ENCODE measurements at places on chromosomes 7 and 10.

DNA sequence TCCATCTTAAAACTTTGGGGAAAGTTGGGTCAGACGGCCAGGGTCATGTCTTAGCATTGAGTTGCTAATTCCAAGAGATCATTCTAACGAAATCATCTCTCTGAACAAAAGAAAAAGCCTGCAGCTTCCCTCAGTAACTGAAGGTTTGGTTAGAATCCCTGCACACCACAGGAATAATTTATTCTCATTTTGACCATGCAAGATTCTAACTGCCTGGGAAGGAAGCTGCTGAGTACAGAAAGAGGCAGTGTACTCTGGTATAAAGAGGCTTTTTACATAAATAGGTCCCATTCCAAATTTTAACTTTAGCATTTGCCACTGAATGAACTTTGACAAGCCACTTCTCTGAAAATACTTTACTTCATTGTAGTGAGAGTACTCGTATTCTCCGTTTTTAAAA is 76.9 kb upstream of the RSBN1L start:
- DNase-seq: no peak

DNA sequence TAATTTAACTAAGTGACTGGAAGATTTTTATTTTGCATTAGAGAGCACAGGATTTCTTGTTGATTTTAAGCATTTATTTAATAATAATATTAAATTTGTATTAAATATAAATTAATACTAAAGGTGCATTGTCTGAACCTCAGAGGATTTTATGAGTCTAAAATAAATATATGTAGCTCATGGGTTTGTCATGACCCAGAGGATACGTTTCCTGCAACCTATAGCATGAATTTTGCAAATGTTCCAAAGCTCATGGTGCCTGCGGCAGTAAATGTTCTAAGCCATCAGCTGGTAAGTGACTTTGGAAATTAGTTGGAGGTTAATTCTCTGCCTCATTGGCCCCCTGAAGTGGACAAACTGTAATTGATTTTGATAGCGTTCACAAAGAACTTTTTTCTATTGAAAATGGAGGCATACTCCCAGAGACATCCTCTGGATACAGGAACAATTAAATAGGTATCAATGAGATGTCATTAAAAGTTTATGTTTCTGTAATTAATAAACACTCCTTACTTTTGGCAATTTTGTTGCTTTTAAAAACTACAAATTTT is 397.4 kb downstream of the ANKRD7 start:
- DNase-seq: no peak

- no peak for DNase-seq
Measured at GRCh38 chr10:5311617-5312016, 53.1 kb upstream of the UCN3 start.

DNA sequence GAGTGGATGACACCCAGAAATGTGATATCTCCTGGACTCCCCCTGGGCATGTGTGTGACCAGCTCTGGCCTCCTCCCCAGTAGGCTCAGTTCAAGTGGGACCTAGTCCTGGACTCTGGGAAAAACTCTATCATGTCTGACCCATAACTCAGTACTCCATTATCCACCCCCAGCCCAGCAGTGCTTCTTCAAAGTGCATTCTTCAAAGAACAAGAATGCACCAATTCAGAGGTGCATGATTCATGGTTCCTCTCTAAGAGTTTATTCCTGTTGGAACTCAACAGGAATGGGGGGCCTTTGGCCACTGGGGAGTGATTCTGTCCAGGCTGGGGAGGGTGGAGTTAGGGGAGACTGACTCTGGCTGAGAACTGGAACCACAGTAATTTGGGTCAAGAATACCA is 173.6 kb upstream of the CXCL12 start:
- DNase-seq: no peak

DNA sequence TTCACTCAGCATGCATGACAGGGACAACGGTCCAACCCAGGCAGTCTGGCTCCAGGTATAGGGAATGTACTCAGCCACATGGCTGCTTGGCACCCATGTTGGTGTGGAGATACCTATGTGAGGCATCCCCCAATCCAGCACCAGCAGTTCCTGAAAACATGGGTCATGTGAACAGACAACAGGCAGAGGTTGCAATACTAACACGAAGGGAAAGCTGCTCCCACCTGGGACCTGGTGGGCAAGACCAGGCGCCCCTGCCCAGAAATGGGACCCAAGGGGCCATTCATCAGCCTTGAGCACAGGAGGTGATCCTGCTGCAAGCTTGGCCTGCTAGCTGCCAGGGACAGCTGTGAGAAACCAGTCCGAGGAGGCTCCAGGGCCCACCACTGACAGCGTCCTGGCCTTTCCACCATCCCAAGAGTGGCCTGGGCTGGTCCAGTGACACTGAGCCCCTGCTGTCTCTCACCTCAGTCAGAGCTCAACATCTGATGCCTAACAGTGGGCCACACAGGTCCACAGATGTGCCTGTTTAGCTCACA is 142.3 kb downstream of the ARHGAP22 start:
- no peak for DNase-seq

DNA sequence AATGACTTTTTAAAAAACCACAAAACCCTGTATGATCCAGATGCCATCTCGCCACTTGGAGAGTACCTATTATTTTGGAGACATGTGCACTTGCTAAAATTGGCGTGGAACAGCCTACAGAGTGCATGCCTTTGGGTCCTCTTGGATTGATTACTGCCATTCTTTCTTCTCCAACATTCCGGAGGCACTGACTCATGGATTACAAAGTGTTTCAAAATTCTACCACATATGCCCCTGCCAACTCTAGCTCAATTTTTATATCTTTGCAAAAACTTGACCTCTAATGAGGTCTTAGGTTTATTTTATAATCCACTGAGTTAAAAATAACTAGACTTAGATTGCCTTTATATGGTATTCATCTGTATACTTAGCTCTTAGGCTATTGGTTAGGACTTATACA is 55.8 kb upstream of the KIF5B start:
- peak; percentile 55 for DNase-seq

GRCh38 chr10:131312478-131312836 is 936 bp upstream of the TCERG1L start:
- DNase-seq: peak; percentile 63

GRCh38 chr10:65534771-65535170 is 1391.1 kb upstream of the LRRTM3 start:
- no peak for DNase-seq

- no peak for DNase-seq
Measured at GRCh38 chr10:5555021-5555510, 30.3 kb downstream of the CALML3 start.

GRCh38 chr7:8051998-8052397 is 83.4 kb downstream of the GLCCI1 start:
- no peak for DNase-seq

- no peak for DNase-seq
Measured at GRCh38 chr10:71966046-71967004, 2.1 kb downstream of the CHST3 start.

DNA sequence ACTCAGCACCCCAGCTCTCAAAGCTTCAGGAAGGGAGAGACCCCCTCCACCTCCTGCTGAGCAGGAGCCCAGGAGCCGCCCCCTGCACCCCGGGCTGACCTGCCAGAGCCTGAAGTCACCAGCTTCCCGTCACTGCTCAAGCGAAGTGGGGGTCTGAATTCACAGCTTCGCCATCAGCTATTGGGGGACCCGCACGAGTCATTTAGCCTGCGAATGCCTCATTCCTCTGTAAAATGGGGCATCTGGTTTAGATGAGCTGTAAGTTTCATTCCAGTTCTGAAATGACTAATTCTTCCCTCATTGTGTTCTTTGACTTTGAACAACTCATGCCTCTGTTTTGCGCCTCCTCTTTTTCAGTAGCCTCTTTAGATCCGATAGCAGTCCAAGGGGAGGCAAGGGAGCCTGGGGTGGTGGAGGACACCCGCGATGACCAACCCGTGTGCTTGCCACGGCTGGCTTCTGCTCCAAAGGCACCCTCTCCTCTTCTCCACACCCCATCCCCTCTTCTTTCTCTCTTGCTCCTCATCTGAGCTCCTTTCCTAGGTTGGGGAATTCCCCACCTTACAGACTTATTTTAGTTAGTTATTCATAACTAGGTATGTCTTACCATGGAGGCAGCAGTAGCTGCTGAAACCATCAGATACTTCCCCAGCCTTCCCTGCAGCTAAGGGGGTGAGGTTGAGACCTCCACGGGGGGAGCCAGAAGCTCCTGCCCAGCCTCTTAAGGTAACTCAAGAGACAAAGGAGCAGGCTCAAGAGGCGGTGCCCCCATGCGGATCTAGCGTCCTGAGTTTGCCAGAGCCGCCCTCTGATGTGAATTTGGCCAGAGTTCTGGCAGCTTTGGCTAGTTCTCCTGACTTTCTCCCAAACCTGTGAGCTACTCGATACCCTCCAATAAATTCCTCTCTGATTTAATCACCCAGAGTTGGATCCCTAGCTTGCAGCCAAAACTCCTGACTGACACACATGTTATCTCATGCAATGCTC is 47.7 kb downstream of the RBM17 start:
- DNase-seq: peak; percentile 29

DNA sequence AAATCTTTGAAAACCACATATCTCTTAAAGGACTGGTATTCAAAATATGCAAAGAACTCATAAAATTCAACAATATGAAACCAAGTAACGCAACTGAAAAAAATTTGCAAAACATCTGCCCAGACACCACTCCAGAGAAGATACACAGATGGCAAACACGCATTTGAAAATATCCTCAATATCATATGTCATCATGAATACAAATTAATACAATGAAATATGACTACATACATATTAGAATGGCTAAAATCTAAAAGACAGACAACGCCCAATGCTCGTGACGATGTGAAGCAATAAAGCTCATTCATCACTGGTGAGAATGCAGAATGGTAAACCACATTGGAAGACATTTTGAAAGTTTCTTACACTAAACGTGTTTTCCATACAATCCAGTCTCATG is 770.1 kb upstream of the CELF2 start:
- no peak for DNase-seq

DNA sequence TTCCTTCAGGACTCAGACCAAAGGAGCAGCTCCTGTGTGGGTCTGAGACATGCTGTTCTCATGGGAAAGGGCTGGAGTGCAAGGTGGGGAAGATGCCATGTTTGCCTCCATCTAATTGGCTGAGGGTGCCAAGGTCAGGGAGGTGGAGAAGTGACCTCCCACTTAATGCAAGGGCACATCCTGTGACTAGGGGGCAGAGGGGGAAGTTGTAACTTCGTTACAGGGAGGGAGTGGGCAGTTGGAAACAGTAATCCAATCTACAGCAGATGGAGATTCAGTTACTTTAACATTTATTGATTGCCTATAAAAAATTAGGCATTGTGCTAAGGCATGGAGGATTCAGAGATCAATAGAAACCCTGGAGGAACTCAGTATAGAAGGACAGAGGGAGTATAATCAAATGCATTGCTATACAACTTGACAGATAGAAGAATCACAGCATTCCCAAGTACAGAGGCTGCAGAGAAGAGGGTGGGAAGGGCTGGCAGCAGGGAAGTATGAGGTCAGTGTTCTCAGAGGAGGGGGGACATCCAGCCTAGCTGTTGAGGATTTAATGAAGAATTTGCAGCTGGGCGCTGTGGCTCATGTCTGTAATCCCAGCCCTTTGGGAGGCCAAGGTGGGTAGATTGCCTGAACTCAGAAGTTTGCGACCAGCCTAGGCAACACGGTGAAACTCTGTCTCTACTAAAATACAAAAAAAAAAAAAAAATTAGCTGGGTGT is 75.9 kb downstream of the CCNY start:
- DNase-seq: no peak

DNA sequence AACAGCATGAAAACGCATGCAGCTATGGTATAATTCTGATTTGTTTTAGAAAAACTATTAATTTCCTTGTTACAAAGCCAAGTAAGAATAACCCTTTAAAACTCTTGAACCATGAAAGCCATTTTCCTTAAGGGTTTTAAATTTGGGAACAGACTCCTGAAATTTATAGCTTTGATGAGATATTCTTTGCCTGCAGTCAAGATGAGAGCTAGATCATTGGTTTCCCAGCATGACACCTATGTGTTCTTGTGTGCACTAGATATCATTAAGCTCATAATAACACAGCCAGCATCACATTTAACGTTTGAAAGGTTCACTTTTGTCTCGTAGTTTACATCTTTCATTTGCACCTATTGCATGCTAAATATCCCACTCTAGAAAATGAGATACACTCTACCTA is 202.2 kb downstream of the PHF14 start:
- no peak for DNase-seq

GRCh38 chr10:28940158-28940888 is 263.0 kb downstream of the BAMBI start:
- no peak for DNase-seq

DNA sequence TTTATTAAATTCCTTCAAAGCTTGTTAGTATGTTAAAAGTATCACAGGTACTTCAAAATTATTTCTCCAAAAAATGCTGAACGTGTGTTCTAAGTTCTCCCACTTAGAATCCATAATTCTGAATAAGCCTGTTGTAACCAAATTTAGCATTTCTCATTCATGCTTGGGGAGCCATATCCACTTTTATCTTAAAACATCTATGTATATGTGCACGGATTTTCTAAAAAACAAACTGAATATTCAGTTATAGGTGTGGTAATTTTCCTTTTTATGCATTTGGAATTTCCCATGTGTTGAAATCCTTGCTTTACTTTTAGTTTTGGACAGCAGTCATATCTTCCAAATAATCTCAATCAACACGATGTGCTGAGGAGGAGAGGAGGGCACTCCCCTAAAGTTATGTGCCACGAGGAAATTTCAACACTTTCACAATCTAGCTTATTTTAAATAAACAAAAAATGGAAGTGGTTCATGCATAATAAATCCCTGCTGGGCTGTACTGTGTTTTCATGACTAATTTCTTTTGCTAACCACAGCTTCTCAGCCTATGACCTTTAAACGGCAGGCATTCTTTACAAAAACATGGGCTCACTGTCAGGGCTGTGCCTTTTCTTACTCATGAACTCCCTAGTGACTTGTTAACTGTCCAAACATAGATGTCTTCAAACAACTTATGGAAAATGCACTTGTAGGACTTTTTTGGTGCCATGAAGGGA is 380.3 kb upstream of the SEMA3C start:
- DNase-seq: peak; percentile 80

GRCh38 chr7:38070718-38071117 is 107.3 kb upstream of the STARD3NL start:
- DNase-seq: peak; percentile 89

DNA sequence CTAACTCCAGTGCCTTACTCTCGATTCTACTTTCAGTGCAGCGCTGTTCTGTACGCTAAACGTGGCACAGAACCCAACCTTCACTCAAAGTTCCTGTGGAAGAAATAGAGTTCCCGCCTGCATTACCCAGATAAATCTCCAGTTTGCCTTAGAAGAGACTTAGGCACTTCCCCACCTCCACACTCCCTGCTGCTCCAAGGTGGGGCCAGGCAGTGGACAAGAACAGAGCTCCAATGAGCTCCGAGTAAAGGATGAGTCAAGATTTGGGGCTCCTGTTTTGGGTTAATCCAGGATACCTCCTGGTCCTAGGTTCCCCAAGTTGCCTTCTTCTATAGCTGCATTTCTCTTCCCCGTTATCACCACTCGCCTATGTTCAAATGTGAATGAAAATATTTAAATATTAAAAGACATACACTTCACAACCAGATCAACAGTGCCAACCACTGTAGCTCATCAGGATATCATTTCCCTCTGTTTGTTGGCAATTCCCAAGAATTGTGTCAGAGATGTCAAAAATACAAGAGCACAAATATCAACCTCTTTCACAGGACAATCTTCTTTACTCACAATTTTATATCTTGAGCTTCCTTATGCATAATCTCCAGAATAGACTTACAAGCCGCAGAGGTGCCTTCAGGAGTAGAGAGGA is 48.0 kb downstream of the MALSU1 start:
- DNase-seq: no peak
